ENCODE measurements at places on chromosomes 11 and 22.

GRCh38 chr11:44835938-44836337, 109.2 kb downstream of the TSPAN18 start:
- DNase-seq = no peak

DNA sequence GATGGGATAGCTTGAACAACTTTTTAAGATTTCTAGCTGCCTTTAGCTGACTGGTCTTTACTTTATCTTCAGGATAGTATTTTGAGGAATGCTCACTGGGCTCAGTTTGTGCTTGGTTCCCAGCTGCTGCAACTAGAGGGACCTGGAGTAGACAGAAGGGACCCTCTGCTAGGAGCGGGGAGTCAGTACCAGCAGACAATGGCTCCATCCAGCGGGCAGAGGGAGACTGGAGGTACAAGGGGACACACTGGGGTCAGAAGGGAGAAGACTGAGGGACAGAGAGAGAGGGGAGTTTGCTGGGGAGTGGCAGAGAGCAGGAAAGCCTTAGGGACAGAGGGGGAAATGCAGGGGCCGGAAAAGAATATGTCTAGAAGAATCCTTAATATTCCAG, 22.0 kb upstream of the ACER3 start:
- DNase-seq = no peak

- DNase-seq = no peak
Observed at GRCh38 chr11:83502041-83502440, 215.9 kb upstream of the CCDC90B start.

GRCh38 chr22:38080850-38081635, 2.9 kb downstream of the SLC16A8 start:
- DNase-seq = no peak

DNA sequence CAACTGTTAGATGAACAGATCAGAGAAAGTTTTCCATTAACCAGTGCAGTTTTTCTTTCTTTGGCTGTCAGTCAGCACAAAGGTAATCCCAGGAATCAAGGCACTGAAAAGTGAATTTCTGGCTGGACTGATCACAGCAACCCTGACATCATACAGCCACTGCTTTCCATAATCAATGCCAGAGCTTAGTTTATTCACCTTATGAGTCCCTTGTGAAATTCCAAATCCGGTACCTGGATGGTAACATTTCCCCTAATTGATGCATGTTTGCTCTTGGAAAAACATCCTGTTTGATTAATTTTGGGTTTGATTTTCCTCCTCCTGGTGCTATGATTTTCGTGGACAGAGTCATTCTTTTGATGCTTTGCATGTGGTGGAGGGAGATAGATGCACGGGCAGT, 319.8 kb downstream of the INSC start:
- no peak for DNase-seq
